CD4-positive, alpha-beta T cell (primary cell): ENCODE measurements at places on chromosomes 12 and 14. TPM values are rescaled to one million over a fixed set of nuclear protein-coding genes. Genes with fewer than 3 reads are reported as not detected.

TMEM30B gene
- 8.9 TPM for total RNA-seq

SLCO1A2 gene
- not detected for total RNA-seq

KCNK10 gene
- total RNA-seq, result not detected

FLRT2 gene
- not detected for total RNA-seq

KERA gene
- total RNA-seq, result not detected

- H3K36me3 ChIP-seq, result no peaks in the 10 kb centered on the region
- H3K27me3 ChIP-seq, result no peaks in the 10 kb centered on the region
- DNase-seq, result no peak
- no peak overlapping the region for H3K4me3 ChIP-seq
- H3K27ac ChIP-seq, result no peak overlapping the region
Measured at GRCh38 chr12:130559806-130560205, 156.3 kb downstream of the RIMBP2 start.

DNA sequence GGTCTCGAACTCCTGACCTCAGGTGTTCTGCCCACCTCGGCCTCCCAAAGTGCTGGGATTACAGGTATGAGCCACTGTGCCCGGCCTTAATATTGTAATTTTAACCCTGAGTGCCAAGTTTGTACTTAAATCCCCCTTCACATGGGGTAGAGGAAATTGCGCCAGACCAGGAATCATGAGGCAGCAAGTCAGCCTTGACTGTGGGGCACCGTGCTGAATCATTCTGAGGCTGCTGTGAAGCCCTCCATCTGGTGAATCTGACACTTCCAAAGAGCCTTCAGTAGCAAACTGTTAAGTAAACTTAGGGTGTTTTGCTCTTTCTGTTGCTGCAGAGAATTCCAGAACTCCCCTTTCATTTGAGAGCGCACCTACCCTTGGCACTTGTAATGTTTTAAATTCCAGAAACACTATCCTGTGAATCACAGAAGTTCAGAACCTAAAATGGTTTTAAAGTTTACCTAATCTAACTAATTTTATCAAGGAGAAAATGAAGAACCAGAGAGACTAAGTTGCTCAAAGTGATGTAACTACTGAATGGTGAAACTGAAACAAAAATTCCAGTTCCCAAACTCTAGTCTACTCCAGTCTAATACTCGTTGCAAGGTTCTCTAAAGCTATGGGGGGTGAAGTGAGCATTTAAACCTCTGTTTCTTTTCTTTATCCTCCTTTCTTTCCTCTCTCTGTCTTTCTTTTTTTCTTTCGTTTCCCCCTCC is 7.5 kb downstream of the HEBP1 start:
- H3K4me1 ChIP-seq, result no peaks in the 10 kb centered on the region
- no peak overlapping the region for H3K4me3 ChIP-seq
- H3K27me3 ChIP-seq, result no peaks in the 10 kb centered on the region
- H3K27ac ChIP-seq, result no peak overlapping the region

GRCh38 chr14:35333797-35334743 is 41.9 kb downstream of the PSMA6 start:
- no peaks in the 10 kb centered on the region for H3K27me3 ChIP-seq
- H3K36me3 ChIP-seq, result no peaks in the 10 kb centered on the region
- H3K27ac ChIP-seq, result peak overlapping the region; percentile 64
- no peak overlapping the region for H3K4me3 ChIP-seq
- H3K4me1 ChIP-seq, result peaks cover 31% of the 10 kb centered on the region
- DNase-seq, result no peak

GRCh38 chr14:105881021-105881930 is 354.9 kb downstream of the TMEM121 start:
- H3K4me3 ChIP-seq, result no peak overlapping the region
- H3K36me3 ChIP-seq, result no peaks in the 10 kb centered on the region
- no peak for DNase-seq
- no peak overlapping the region for H3K27ac ChIP-seq
- H3K4me1 ChIP-seq, result no peaks in the 10 kb centered on the region

DNA sequence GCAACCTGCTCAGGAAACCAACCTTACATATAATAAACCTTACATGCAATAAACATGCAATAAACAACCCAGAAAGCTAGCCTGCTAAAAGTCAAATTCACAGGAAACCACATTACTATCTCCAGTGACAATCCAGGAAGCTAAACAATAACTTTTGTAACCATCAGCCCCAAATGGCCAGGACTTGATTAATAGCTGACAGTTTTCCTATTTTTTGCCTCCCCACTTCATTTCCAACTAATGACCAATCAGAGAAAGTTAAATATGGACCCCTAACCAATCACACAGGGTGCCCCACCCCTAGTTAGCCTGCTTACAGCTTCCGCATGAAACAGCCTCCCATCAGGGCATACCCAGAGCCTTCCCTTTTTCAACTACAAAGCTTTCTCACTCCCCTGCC is 152.2 kb upstream of the LMNTD1 start:
- H3K4me3 ChIP-seq, result no peak overlapping the region
- H3K27ac ChIP-seq, result no peak overlapping the region
- no peaks in the 10 kb centered on the region for H3K36me3 ChIP-seq
- no peaks in the 10 kb centered on the region for H3K4me1 ChIP-seq
- no peaks in the 10 kb centered on the region for H3K27me3 ChIP-seq

DNA sequence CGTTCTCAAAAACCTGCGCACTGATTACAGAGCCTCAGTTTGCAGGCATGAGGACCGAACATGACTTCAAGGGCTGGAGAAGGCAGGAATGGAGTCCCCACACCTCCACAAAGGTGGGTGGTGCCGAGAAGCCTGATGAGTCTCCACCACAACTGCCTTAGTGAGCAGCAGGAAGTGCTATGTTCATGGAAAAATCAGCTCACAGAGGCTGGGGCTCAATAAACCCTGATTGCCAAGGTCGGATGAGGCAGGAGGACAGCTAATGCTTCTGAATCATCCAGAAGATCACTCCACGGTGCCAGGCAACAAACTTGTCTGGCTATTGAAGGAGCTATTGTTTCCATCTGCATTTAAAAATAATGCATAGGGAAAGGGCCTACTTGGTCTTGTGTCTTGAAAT is 31.1 kb downstream of the APPL2 start:
- H3K4me3 ChIP-seq, result no peak overlapping the region
- DNase-seq, result no peak
- peaks cover 87% of the 10 kb centered on the region for H3K36me3 ChIP-seq
- no peak overlapping the region for H3K27ac ChIP-seq
- H3K27me3 ChIP-seq, result no peaks in the 10 kb centered on the region

DNA sequence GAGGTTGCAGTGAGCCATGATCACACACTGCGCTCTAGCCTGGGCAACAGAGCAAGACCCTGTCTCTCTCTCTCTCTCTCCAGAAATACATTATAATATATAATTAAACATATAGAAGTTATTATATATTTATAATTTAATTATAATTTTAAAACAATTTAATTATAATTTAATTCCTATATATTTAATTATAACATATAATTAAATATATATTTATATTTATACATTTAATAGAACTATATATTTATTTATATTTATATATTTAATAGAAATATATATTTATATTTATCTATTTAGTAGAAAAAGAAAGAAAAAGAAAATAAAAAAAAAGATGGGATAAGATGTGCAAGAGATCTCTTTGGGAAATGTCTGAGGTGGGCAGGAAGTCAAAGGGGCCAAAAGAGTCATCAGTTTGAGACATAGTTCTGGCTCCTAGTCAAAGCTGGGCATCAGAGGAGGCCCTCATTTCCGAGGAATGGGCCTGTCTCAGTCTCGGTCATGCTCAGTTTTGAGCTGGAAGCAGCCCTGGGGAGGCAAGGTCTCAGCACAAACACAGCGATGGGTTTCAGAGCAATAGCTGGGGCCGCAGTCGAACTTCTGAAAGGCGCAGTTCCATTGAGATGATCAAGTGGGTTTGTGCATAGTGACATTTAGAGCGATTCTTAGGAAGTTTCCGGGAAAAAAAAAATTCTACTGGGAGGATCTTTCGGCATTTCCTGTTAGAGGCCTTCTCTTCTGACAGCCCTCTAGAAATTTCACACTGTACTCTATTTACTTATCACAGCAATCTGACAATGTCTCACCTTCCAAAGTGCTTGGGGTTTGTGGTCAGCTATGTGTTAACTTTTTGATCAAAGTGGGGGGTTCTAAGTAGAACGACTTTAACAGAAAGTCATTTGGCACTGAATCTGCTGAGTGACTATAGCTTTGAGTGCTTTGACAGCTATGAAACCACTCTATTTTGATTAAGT is 58.7 kb upstream of the GZMB start:
- peaks cover 47% of the 10 kb centered on the region for H3K4me1 ChIP-seq
- no peaks in the 10 kb centered on the region for H3K36me3 ChIP-seq
- peak; percentile 16 for DNase-seq
- no peak overlapping the region for H3K4me3 ChIP-seq

GRCh38 chr12:113370923-113371682 is 12.7 kb downstream of the PLBD2 start:
- no peaks in the 10 kb centered on the region for H3K27me3 ChIP-seq
- no peak for DNase-seq
- no peak overlapping the region for H3K27ac ChIP-seq
- H3K4me3 ChIP-seq, result no peak overlapping the region

- no peak for DNase-seq
- peaks cover 33% of the 10 kb centered on the region for H3K4me1 ChIP-seq
- no peaks in the 10 kb centered on the region for H3K36me3 ChIP-seq
- no peak overlapping the region for H3K4me3 ChIP-seq
Measured at GRCh38 chr14:52397844-52398243, 83.7 kb downstream of the PTGER2 start.

- peaks cover 50% of the 10 kb centered on the region for H3K4me1 ChIP-seq
- peak; percentile 54 for DNase-seq
- H3K4me3 ChIP-seq, result peak overlapping the region; percentile 62
- no peaks in the 10 kb centered on the region for H3K27me3 ChIP-seq
- peak overlapping the region; percentile 88 for H3K27ac ChIP-seq
Measured at GRCh38 chr14:90398315-90398839, 1.5 kb downstream of the CALM1 start.

DNA sequence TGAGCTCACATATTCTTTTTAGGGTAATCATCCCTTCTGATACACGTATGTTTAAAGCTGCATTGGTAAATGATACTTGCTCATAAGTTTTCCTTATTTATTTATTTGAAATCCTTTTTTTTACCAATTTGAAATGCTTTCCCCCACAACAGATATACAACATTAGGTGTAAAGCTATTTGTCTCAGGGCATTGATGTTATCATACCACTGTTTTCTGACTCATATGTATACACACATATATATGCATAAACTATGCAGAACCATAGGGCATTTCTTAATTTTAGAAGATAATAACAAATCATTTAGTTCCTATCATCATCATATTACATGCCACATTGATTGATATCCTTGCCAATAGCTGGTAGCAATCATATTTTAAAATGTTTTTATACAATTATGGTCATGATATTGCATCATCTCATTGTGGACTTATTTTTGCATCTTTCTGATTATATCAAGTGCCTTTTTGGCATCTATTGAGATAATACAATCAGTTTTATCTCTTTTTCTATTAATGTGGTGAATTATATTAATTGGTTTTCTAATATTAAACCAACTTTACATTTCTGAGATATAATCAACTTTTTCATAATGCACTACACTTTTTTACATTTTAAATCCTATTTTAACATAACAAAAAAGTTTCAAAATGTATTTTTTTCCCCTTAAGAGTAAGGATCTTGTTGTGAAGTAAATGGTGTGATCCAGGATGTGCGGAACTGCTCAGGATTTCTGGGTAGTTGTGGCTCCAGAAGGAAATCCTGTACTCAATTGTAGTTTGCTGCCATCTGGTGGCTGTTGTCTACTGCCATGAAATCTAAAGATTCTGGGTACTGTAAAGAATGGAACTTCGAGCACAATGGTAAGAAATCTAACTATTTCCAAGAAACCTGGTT is 16.7 kb downstream of the OR9K2 start:
- H3K27ac ChIP-seq, result no peak overlapping the region
- no peaks in the 10 kb centered on the region for H3K27me3 ChIP-seq
- peak; percentile 13 for DNase-seq
- H3K4me3 ChIP-seq, result no peak overlapping the region

DNA sequence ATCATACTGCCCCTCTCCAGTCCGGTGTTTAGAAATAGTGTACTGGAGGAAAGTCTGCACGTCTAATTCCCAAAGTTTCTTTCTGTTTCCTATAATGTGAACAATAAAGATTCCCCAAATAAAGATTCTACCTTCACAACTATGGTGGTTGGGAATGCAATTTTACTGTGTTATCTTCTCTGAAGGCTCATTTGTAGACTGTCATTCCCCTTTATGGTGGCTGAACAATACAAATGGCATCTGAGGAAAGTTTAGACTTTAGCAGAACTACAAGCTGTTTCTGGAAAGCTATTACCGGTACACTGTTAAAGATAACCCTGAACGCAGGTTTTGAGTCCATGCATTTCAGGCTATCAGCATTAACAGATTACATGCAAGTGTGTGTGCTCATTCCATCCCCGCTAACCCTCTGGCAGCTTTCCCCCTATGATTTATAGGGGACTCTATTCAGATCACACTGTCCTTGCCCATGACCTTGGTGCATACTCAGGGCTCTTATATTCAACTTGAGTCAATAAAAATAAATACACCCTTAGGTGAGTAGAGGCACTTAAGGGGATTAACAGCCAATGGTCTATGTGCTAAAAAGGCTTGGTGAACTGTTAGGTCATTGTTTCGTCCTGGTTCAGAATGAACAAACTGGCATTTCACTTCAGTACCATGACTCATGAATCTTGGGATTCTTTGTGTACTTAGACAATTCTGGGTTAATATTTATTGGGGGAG is 60.7 kb upstream of the PYGL start:
- H3K27me3 ChIP-seq, result no peaks in the 10 kb centered on the region
- no peak for DNase-seq
- H3K4me1 ChIP-seq, result no peaks in the 10 kb centered on the region
- no peak overlapping the region for H3K27ac ChIP-seq
- no peaks in the 10 kb centered on the region for H3K36me3 ChIP-seq

DNA sequence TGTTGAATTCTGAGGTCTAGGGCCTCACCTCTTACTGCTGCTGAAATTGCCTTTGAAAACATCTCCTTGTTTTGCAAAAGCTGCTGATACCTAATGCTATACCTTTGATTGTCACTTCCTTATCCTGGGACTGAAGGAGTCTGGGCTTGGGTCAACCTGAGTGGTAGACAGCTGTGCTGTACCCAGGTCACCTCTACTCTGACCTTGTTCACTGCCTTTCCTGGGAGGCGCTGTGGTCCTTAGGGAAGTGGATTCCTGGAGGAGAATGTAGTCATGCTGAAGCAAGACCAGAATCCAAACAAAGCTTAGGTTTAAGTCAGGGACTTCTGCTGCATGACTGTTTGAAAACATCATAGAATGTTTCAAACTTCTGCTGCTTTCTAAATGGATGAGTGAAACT is 191.4 kb downstream of the SNAPC1 start:
- H3K36me3 ChIP-seq, result no peaks in the 10 kb centered on the region
- no peak for DNase-seq
- H3K4me1 ChIP-seq, result no peaks in the 10 kb centered on the region
- no peak overlapping the region for H3K4me3 ChIP-seq
